G401 (cell line): ENCODE measurements at places on chromosomes 6 and 20.

- DNase-seq, result peak; percentile 95
Observed at GRCh38 chr6:49001856-49002541, 461.1 kb downstream of the MMUT start.

- no peak for DNase-seq
Observed at GRCh38 chr20:21510414-21511384, 3.2 kb downstream of the NKX2-2 start.

DNA sequence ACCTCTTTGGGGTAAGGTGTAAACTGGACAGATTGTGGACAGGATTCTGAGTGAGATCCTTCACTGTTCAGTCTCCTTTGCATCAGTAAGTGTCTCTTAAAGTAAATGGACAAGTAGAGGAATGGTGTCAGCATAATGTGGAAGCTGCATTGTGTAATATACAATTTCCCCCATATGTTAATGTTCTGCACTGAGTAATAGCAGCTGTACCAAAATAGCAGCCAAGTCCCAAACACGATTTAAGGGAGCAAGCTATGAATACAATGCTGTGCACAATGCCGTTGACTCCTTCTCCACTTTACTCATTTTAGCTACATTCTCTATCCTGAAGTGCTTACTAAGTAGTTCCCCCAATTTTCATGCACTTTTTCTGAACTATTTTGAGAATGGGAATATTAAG lies 21.1 kb upstream of the TRIM26 start:
- DNase-seq, result no peak

DNA sequence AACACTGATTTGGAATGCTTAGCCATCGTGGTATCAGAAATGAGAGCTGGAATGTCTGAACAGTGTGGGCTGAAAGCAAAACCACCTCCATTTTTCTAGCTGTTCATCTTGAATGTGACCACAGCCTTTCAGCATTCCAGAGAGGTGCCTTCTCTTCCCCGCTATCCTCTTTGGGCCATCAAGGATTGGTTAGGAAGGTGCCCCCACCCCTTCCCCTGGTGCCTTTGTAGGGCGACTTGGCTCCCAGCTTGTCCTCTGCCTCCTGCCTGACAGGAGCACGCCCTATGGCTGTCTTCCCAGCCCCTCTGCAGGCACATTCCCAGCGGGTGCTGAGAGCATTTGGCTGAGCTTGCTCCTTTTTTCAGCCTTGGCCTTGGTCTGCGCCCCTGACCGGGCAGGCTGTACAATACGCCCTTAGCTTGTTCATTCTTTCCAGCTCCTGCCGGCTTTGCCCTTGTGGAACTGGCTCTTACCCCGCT lies 97.5 kb downstream of the ARMC2 start:
- peak; percentile 99 for DNase-seq

DNA sequence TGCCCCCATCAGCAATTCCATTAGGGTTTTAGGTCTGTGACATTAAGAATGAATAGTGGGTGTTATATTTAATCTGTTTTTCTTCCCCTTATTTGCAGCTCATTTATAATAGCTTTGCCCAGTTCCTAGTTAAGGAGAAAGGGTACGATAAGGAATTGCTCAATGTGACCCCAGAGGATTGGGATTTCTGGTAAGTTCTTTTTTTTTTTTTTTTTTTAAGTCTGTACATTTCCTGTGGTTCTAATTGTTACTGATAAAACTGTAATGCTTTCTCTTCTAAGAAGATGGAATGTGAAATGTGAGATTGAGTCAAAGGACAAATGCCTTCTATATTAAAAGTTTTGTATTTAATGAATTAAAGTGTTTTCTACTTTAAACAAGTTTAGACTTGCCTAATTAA lies 5.5 kb downstream of the NT5DC1 start:
- no peak for DNase-seq
